ENCODE measurements at places on chromosomes 7 and 10.

GRCh38 chr10:71748671-71749191 lies 24.6 kb downstream of the VSIR start:
- DNase-seq = peak; percentile 60

GRCh38 chr7:18221377-18222293 lies 194.0 kb upstream of the PRPS1L1 start:
- no peak for DNase-seq

GRCh38 chr7:24059775-24060174 lies 224.2 kb upstream of the NPY start:
- DNase-seq = no peak

DNA sequence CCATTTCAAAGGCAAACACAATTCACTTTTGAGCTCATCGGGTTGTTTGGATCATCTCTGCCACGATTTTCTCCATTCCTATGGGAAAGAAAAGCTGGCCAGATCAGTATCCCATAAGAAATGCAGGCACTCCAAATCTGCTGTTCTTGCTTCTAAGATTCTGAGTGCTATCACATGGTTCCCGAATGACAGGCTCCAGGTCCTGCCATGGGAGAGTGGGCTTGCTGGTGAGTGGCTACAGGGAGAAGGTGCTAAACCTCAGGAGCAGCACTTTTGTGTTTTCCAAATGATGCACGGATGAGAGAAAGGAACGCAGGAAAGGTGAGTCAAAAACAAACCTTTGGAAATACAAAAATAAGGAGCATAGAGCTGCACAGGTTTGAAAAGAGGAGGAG lies 32.1 kb downstream of the MTURN start:
- DNase-seq = no peak

- DNase-seq = no peak
Measured at GRCh38 chr7:90246171-90246570, 1.2 kb downstream of the CFAP69 start.

- no peak for DNase-seq
Measured at GRCh38 chr7:18893156-18893555, 224.3 kb downstream of the TWIST1 start.

DNA sequence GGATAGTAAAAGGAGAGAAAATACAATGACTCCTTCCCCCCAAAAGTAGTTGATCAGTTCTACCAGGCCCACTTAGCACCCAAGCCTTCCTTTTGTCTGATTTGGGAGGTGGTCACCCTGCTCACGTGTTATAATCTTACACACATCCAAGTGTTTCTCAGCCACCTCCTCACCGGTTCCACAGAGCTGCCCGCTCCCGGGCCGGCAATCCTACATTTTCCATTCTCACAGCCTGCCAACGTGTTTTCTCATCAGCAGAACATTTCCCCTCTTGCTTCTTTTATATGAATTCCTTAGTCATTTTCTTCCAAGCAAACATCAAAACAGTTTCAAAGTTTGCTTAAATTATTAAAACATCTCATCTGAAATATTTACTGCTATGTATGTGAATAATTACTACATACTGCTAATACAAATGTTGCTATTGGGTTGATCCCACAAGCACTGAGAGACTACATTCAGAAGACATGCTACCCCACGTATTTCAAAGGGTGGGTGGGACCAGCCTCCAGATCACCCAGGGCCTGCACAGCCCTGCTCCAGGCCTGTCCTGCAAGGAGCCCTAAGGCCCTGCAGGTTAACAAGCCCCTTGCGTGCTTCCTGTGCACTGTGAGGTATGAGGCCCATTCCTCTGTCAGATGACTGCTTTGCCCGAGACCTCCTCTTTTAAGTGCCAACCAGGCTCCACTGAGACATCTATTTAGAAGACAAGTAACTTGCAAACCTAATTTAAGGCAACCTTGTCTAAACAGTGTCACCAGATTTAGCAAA lies 75.3 kb downstream of the GRB10 start:
- no peak for DNase-seq

DNA sequence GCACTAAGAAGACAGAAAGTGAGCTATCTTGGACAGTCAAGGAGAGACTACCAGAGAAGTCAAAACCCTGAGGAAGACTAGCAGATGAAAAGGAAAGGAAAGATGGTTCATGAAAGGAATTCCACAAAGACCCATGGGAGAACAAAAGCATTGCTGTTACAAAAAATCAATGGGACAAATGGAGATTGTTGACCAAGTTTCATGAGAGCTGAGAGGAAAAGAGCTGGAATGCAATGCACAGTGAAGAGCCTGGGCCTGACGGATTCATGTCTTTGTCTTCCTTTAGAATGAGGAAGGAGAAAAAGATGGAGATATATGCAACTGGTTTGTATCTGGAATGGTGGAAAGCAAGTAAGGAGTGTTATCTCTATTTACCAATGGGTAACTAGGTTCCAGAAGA lies 17.3 kb downstream of the TMEM243 start:
- no peak for DNase-seq

- DNase-seq = no peak
Measured at GRCh38 chr10:43220657-43221418, 46.0 kb downstream of the RASGEF1A start.

DNA sequence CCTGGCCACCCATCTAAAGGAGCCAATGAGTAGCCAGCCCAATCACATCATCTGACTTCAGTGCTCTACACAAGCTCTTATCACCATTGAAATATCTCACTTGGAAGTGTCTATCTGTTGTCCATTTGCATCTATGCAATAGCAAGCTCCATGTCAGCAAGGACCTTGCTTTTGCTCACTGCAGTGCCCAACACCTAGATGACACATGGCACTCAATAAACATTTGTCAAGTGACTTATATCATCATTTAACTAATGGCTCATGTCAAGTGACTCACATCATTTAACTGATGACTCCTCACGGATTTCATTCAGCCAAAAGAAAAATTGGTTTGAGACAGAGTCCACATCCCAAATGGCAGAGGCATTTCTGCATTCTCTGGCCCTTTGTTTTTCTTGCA lies 92.9 kb upstream of the ADAM12 start:
- no peak for DNase-seq

GRCh38 chr7:79523436-79523835 lies 70.0 kb upstream of the MAGI2 start:
- no peak for DNase-seq

GRCh38 chr7:40866601-40867000 lies 731.8 kb downstream of the SUGCT start:
- no peak for DNase-seq

DNA sequence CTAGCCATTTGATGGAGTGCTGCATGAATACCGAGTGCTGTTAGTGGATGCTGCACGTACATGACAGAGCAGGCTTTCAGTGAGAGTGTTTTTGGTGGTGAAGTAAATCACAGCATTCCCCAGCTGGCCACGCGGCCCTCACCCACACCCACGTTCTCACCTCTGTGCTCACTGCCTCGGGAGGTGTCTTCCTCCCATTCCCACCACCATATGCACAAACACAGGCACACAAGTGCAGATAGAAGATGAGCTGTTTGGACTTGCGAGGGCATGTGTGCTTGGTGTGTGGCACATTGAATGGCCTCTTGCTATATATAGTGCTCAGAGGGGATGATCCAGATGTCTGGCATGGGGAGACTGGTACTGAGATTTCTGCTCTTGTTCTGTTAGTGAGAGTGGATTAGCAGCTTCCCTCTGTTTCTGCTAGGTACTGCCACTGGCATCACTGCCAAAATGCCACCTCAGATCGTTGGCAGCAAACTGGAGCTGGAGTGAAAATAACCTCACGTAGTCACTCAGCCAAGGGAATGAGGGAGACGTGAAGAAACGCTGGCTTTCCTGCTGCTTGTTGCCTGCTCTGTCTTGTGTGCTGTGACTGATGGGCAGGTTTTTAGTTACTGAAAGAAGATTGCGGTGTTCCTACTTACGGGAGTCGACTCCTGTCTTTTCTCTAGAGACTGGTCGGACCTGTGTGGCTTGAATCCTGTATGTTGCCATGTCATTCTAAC lies 19.1 kb downstream of the DNAJB6 start:
- DNase-seq = no peak

- DNase-seq = no peak
Measured at GRCh38 chr10:34280599-34281374, 534.3 kb downstream of the PARD3 start.

GRCh38 chr10:87976101-87976743 lies 112.8 kb downstream of the PTEN start:
- DNase-seq = no peak

GRCh38 chr7:132171130-132171576 lies 405.1 kb downstream of the PLXNA4 start:
- no peak for DNase-seq

GRCh38 chr7:91945476-91945875 lies 4.8 kb downstream of the AKAP9 start:
- no peak for DNase-seq

GRCh38 chr7:5462216-5462615 lies 38.6 kb upstream of the TNRC18 start:
- DNase-seq = no peak

- DNase-seq = no peak
Measured at GRCh38 chr7:2807460-2807844, 36.7 kb downstream of the GNA12 start.
